ENCODE measurements at places on chromosomes 5 and 9.

- peak; percentile 90 for DNase-seq
Measured at GRCh38 chr9:108053555-108054061, 564.0 kb upstream of the KLF4 start.

GRCh38 chr5:160133071-160133917 lies 14.0 kb upstream of the PWWP2A start:
- DNase-seq, result peak; percentile 41

GRCh38 chr5:171495122-171495700 lies 75.8 kb downstream of the FGF18 start:
- peak; percentile 31 for DNase-seq

DNA sequence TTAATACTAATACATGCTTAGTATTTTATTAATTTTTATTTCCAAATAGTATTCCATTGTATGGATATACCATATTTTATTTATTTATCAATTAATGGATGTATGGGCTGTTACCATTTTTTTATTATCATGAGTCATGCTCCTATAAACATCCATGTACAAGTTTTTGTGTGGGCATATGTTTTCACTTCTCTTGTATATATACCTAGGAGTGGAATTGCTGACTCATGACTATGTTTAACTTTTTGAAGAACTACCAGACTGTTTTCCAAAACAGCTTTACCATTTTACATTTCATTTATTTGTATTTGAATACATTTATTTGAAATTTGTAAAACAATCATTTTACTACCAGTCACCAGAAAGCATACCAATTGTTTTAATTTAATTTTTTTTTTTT lies 14.1 kb upstream of the LRRC19 start:
- DNase-seq, result no peak
